Hepatocyte (in vitro differentiated cells): ENCODE measurements at places on chromosomes 5 and 9.
A peak's percentile ranks its signal among the peaks of the same experiment; 100 is the strongest.

DNA sequence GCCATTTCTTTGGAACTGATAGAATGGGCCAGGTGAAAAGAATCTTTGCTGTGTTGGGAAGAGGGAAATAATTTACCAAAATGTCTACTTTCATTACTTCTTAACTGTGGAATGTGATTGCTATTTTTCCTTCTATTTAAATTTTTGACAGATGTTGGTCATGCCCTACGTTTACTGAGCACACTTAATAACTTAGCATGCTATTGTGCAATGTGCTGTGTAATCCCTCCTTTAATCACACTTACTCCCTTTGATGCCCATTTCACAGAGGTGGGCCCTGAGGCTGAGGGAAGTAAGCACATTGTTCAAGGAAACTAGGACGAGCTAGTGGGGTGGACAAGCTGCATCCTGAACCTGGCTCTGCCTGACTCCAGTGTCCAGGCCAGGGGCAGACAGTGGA, 47.8 kb upstream of the INSYN2B start:
- no peak for DNase-seq

GRCh38 chr5:56313596-56313995, 80.5 kb upstream of the ANKRD55 start:
- DNase-seq, result no peak

- peak; percentile 51 for DNase-seq
Observed at GRCh38 chr5:56638061-56638621, 177.2 kb upstream of the MAP3K1 start.

DNA sequence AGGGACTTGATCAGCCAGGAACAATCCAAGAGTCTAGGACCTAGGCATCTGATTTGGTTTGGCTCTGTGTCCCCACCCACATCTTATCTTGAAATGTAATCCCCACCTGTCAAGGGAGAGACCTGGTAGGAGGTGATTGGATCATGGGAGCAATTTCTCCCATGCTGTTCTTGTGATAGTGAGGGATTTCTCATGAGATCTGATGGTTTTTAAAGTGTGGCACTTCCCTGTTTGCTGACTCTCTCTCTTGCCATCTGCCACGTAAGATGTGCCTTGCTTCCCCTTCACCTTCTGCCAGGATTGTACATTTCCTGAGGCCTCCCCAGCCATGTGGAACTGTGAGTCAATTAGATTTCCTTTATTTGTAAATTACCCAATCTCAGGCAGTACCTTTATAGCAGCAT, 201.7 kb upstream of the ACTBL2 start:
- DNase-seq, result no peak

- peak; percentile 92 for DNase-seq
Observed at GRCh38 chr9:94554439-94555331, at the start of gene PCAT7. PCAT7 (plus strand) TSS chr9:94555083.

DNA sequence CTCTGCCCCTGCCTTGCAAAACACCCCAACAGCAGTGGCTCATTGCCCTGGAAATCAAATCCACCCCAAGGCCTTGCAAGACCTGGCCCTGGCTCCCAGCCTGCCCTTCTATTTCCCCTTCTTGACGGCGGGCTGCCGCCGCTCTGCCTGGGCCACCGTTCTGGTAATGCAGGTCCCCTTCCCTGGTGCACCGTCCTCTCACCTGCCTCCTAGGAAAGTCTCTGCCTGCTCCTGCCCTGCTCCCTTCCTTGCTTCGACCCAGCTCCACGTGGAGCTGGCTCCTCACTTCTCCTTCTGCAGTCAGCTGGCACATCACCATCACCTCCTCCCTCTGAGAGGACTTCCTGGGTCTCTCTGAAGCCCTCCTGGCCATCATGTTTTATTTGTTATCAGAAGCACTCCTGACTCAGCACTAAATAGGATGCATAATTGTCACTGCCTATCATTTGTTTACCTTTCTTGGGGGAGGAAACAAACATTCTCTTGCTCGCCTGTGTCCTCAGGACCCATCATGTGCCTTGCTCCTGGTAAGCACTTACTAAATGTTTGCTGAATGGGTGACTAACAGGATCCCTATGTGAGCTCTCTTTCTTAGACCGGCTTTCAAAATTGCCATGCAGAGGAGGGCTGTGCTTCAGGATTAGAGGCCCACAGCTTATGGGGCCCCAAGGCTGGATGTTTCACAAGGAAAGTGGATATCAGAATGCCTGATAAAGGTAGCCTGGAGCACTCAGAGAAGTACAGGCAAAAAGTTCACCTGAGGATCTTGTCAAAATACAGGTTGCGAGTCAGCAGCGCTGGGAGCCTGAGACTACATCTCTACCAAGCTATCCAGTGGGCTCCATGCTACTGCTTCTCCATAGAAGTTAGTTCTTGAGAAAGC, 19.6 kb upstream of the C5orf47 start:
- DNase-seq, result peak; percentile 86

DNA sequence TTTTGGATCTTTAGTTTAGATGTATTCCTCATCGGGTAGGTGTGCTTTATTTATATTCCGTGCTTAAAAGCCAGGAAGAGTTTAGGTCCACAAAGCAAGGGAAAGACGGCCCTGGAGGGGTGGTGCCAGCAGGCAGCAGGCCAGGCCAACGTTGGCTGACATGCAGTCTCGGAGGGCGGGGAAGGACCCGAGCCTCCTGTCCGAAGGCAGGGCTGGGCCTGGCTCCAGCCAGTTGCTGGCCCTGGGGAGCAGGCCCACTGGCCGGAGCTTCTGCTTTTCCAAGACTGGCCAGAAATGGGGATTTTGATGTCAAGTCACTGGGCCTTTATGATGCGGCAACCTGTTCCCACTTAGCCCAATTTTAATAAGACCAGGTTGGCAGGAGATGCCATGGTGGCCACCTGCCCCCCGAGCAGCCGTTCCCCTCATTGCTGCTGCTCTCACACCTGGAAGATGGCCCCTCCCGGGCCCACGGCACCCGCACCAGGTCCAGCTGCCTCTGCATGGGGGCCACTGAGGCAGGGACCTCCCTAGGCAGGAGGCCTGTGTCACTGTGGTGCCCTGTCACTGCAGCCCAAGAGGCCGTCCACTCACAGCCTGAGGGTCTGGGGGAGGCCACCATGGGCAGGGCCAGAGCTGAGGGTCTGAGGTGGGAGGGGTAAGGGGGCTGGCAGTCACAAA, 23.2 kb downstream of the LPCAT1 start:
- DNase-seq, result no peak

- no peak for DNase-seq
Observed at GRCh38 chr5:56006094-56006493, 11.3 kb upstream of the IL6ST start.

DNA sequence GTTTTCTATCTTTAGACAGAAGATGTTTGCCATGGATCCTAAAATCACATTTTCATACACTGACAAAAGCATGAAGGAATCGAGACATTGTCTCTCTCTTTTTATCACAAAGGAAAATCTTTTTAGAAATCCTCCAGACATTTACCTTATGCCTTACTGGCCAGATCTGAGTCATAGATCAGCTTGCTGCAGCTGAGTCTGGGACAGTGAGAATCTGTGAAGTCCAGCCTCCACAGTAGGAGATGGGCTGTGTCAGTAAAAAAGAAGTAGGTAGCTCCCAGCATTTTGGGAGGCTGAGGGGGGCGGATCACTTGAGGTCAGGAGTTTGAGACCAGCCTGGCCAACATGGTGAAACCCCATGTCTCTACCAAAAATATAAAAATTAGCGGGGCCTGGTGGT, 333.4 kb upstream of the ZNF462 start:
- no peak for DNase-seq

GRCh38 chr5:149280124-149280523, 8.5 kb downstream of the AFAP1L1 start:
- DNase-seq, result no peak

GRCh38 chr5:130024006-130024405, 119.7 kb downstream of the CHSY3 start:
- no peak for DNase-seq

GRCh38 chr9:110640736-110641135, 27.9 kb upstream of the MUSK start:
- no peak for DNase-seq

- no peak for DNase-seq
Observed at GRCh38 chr5:134188092-134188491, 11.3 kb upstream of the SKP1 start.

DNA sequence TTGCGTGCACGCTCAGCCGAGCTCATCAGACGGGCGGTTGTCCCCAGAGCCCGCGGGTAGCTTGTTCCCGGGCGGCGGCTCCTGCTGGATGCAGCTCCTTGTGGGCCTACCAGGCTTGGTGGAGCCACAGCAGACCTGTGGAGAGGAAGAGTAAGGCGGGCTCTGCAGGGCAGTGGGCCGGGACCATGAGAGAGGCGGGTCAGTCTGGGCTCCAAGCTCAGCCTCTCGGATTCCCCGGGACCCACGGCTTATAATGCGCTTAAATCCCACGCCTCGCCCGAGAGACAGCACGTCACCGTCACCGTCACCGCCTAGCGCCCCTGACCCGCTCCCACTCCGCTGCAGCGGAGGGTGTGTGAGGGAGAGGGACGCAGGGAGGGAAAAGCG, 1.9 kb upstream of the ANKRD18A start:
- peak; percentile 30 for DNase-seq

- DNase-seq, result peak; percentile 82
Observed at GRCh38 chr5:150540615-150541396, 32.9 kb downstream of the NDST1 start.

DNA sequence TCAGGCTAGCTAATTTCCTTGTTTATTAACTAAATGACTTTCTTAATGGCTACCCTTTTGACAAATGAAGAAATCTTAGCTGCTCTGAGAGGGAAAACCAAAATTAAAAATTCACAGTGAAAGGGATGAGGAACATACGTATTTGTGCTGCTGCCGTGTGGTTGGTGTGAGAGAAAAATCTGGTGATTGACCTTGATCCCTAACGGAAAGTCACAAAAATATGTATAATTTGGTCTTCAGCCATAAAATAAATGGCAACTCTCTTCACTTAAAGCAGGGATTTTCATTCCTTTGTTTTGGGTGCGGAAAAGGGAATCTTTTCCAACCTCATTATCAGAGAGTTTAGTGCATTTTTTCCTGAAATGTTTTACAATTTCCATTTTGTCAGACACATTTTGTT, 40.4 kb downstream of the PAM start:
- DNase-seq, result no peak

- no peak for DNase-seq
Observed at GRCh38 chr5:172003746-172004145, 2.7 kb downstream of the FBXW11 start.

GRCh38 chr9:79481846-79482477, 89.8 kb upstream of the TLE4 start:
- no peak for DNase-seq

DNA sequence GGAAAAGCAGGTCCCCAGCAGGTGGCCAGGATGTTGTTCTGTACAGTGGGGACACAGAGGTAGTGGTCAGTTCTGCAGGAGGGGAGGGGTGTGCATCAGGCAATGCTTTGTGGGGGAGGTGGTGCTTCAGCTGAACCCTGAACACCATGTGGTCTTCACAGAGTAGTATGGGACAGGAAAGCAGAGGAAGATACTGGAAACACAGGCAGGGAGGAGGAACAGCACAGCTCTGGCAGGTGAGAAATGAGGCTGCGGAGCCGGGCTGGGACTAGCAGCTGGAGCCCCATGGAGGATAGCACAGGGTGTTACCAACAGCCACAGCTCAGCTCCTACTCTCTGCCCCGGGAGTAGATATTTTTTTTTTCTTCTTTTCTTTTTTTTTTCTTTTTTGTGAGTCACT, 161.5 kb downstream of the ENTREP1 start:
- DNase-seq, result no peak

DNA sequence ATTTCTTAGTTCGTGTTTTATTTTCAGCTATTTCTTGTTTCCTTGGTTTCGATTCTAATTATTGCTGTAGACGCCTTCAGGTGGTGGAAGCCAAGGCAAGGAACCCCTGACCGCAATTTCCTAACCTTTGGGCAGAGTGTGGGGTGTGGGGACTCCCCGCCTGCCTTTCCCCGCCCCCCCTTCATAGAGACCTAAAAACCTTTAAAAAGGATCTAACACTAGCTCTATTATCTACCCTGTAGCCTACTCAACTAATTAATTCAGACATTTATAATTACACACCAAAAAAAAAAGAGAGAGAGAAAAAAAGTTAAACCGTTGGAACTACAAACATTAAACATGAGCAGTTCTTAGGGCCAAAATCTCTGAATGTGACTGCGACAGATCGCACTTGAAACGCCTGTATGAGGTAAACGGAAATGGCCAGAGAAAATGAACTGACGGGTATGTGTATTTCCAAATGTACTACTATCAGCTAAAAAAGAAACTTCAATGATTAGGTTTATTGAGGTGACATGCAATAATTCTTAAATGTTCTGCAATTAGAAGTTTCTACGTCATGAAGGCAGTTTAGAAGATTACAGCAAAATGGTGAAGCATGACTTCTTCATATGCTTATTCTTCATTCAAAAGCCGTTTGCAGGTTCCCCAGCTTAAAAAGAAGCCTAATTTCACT, 19.0 kb upstream of the FER start:
- peak; percentile 19 for DNase-seq

- no peak for DNase-seq
Observed at GRCh38 chr5:156328161-156328560, 1.2 kb downstream of the SGCD start.

DNA sequence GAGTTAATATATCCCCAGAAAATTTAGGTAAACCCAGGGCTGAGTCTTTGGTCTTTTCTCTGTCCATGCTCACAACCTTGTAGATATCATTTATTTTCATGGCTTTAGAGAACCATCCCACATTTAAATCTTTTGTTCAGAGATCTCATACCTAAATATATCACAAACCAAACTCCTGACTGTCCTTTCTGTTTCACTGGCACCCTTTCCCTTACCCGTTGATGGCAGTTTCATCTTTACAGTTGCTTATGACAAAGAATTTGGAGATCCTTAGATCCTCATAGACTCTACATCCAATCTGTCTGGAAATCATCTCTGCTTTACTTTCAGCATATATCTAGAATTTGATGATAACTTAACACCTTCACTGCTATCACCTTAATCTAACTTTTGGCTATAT, 19.2 kb downstream of the RNF180 start:
- DNase-seq, result no peak

DNA sequence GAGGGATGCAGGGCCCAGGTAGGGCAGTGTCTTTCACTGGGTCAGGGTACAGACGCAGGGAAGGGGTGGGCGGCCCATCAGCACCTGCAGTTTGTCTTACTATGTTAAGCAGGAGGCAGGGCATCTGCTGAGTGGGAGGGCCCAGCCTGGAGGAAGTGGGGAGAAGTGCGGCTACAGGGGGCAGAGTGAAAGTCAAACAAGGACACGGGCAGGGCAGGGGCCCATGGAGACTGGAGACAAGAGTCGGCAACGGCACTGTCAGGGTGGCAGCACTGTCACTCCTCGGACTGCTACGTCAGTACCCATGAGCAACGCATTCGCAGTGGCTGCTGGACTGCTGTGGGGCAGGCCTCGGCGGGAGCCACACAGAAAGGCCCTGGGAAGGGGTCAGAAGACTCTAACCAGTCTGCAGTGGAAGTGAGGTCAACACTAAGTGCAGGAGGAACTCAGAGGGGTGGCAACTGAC, 19.7 kb downstream of the CAMSAP1 start:
- no peak for DNase-seq
